ENCODE measurements at places on chromosomes 13 and 19.

- no peak for DNase-seq
Observed at GRCh38 chr13:50991579-50992521, 82.3 kb downstream of the RNASEH2B start.

- DNase-seq: no peak
Observed at GRCh38 chr13:66138172-66138811, 1091.8 kb downstream of the PCDH9 start.

GRCh38 chr13:40309881-40310280, 356.6 kb downstream of the FOXO1 start:
- no peak for DNase-seq

DNA sequence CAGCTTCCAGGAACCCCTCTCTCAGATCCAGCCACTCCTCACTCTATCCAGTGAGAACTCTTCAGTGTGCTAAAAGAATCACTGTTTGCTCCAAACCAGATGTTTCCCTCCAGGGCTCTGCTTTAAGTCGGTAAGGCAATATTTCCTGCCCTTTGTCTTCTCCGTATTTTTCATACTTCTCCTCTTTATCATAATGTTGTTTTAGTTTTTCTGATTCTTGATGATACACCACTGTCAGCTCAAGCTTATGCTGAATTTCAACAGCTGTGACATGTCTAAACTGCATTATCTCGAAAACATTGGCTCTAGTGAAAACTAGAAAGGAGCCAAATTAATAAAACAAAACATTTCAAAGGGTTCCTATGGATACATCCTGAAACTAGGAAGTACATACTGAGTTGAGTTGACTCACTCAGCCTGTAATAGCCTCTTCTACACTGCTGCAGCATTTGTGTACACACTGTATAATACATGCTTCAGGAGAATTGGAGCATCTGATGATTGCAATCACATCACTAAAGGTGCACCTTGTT, 39.8 kb downstream of the GPR180 start:
- DNase-seq: no peak

DNA sequence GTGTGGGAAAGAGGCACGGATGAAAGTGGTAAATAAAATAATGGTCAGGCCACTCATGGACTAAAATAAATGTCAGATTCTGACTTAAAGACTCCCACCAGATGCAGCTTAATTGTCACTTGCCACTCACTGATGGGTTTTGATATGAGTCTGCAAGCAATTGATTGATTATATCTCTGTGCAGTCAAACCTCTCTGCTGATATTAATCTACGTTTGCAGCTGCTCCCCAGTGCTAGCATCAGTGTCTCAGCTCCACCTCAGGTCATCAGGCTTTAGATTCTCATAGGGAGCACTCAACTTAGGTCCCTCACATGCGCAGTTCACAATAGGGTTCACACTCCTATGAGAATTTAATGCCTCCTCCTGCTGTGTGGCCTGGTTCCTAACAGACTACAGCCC, 195.3 kb downstream of the B3GLCT start:
- DNase-seq: no peak

GRCh38 chr19:35805526-35806102, 7.0 kb downstream of the PRODH2 start:
- no peak for DNase-seq

DNA sequence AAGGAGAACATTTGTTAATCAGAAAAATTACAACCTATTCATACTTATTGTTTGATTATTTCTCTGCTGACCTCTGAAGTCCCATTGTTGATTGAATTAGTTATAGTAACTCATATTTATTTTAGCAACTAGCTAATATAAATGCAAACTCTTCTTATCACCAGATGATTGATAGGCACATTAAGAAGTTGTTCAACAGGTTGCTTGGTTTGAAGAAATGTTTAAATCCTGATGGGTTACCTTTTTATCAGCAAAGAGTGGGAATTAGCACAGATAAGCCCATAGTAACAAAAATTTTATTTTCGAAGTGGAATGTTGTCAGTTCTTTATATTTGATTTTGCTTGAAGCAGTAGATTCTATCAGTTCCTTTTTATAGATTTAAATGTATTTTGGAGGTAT, 44.4 kb downstream of the KLF5 start:
- no peak for DNase-seq

GRCh38 chr13:73751290-73751689, 382.9 kb downstream of the KLF12 start:
- no peak for DNase-seq

DNA sequence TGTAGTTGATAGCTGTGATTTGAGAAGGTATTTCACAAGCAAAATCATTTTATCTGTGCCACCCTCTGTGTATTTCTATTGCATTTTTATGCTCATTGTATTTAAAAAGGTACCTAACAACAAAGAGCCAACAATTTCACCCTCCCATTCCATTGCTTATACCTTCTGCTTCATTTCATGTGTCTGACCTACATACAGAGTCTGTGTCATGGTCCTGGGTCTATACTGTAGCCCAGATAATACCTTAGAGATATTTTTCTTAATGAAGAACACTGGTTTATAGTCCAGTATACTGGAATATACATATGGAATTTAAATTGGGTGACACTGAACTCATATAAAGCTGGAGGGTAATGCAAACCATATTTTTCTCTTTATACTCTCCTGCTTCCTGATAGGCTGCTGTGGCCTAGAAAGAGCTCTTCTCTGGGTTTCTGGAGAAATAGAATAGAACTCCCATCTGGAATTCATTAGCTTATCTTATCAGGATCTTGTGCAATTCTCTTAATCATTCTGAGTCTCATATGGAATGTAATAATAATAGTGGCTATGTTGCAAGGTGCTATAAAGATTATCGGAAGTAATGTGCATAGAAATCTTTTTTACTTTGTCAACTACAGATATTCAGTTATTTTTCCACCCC, 31.8 kb upstream of the SPART start:
- DNase-seq: no peak

- DNase-seq: no peak
Observed at GRCh38 chr13:46552303-46552682, 677 bp upstream of the LRCH1 start.

GRCh38 chr13:91144054-91144453, 203.4 kb upstream of the MIR17HG start:
- DNase-seq: no peak

GRCh38 chr13:79185580-79185979, 220.5 kb downstream of the RBM26 start:
- DNase-seq: no peak

DNA sequence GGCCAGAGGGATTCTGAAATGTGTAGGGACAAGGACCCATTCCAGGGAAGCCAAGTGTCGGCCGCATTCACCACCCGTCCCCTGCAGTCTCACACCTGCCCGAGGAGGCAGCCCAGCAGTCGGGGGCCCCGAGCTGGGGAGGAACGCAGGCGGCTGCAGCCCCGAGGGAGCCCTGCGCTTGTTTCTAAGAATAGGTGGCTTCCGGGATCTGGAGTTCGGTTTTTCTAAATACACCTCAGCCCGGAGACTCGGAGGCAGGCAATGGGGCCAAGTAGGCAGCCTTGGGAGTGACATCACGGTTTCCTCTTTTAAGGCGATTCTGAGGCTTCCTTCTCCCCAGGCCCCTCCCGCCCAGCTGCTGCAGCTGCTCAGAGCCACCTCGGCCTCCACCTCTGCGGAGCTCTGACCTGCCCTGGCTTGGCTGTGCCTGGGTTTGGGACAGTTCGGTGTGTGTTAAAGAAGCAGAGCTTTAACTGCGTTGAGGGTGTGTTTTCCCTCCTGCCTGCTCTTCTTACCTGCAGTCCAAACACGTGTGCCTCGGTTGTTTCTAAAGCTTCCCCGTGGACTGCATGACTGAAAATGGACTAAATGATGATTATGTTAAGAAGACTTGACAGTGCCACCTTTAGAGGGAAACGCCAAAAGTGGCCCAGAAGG, 80.5 kb downstream of the COL4A2 start:
- DNase-seq: no peak

- no peak for DNase-seq
Observed at GRCh38 chr19:5154129-5154798, 185.4 kb downstream of the KDM4B start.

DNA sequence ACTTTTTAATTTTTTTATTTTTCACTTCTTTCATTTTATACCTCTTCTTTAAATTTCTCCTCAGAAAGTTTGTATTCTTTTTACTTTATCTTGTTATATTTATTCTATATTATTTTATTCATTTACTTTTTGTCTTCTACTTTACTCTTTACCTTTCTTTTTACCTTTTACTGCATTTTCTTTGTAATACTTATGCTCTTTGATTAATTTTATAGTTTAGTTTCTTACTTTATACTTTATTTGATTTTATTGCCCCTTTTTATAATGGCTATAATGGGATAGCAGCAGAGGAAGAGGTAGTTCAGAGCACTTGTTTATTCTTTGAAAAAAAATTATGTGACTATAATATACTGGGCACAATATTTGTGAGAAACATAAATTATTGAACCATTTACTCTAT, 542.6 kb upstream of the SPRY2 start:
- DNase-seq: no peak

- DNase-seq: no peak
Observed at GRCh38 chr13:63595811-63596210, 2180.2 kb upstream of the PCDH20 start.

- DNase-seq: no peak
Observed at GRCh38 chr19:48394331-48395169, 1.1 kb downstream of the GRIN2D start.

Data from neuronal stem cell (in vitro differentiated cells).